ENCODE measurements at places on chromosomes 1 and 21. TPM values are rescaled to one million over a fixed set of nuclear protein-coding genes. Genes with fewer than 3 reads are reported as not detected.
A peak's percentile ranks its signal among the peaks of the same experiment; 100 is the strongest.

- H3K27me3 ChIP-seq: no peaks in the 10 kb centered on the region
- DNase-seq: no peak
- no peaks in the 10 kb centered on the region for H3K4me1 ChIP-seq
- no peak overlapping the region for H3K27ac ChIP-seq
- H3K36me3 ChIP-seq: no peaks in the 10 kb centered on the region
- no peak overlapping the region for H3K4me3 ChIP-seq
Observed at GRCh38 chr1:10744654-10745238, 51.7 kb downstream of the CASZ1 start.

DNA sequence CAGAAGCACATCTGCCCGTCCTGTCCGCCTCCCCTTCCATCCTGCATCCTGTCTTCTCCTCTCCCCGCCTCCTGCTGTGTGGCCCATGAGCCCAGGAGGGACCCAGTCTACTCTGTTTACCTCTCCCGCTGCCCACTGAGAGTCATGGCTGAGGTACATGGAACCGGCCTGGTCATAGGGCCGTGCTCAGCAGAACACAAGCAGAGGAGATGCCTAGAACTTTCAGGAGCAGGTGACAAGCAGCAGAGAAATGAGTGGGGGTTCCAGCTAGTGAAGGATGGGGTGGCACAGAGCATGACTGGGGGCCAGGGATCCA, 70.8 kb downstream of the ATP5PO start:
- DNase-seq: no peak
- no peak overlapping the region for H3K27ac ChIP-seq
- H3K4me1 ChIP-seq: no peaks in the 10 kb centered on the region
- H3K4me3 ChIP-seq: no peak overlapping the region
- no peaks in the 10 kb centered on the region for H3K27me3 ChIP-seq
- no peaks in the 10 kb centered on the region for H3K36me3 ChIP-seq

- peak overlapping the region; percentile 66 for H3K27ac ChIP-seq
- DNase-seq: no peak
- H3K4me1 ChIP-seq: peaks cover 74% of the 10 kb centered on the region
- peaks cover 11% of the 10 kb centered on the region for H3K36me3 ChIP-seq
Observed at GRCh38 chr1:21298981-21299391, 8.7 kb upstream of the ECE1 start.

GRCh38 chr1:187294421-187295201, 465.9 kb downstream of the PLA2G4A start:
- H3K4me1 ChIP-seq: no peaks in the 10 kb centered on the region
- no peak overlapping the region for H3K27ac ChIP-seq
- H3K4me3 ChIP-seq: no peak overlapping the region
- H3K36me3 ChIP-seq: no peaks in the 10 kb centered on the region
- no peak for DNase-seq

- peaks cover 65% of the 10 kb centered on the region for H3K4me1 ChIP-seq
- no peak overlapping the region for H3K27ac ChIP-seq
- no peaks in the 10 kb centered on the region for H3K27me3 ChIP-seq
- no peak overlapping the region for H3K4me3 ChIP-seq
Observed at GRCh38 chr1:12596007-12596821, 21.8 kb downstream of the DHRS3 start.

DNA sequence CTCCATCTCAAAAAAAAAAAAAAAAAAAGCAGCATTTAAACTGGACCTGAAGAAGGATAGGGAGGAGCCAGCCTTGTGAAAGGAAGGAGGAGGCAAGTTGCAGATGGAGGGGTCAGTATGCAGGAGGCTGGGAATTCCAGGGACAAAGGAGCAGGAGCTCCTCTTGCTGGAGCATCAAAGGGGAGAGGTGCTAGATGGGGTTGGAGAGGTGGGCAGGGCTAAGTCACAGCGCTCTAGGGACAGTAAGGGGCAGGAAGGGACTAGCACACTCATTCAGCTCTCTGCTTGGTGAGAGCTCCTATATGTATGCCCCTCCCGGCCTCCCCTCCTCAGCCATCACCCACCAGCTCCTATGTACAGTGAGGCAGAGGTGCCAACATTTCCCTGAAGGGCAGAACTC, 26.8 kb downstream of the MAP7D1 start:
- no peaks in the 10 kb centered on the region for H3K27me3 ChIP-seq
- H3K27ac ChIP-seq: no peak overlapping the region
- H3K36me3 ChIP-seq: peaks cover 27% of the 10 kb centered on the region
- no peak overlapping the region for H3K4me3 ChIP-seq
- no peaks in the 10 kb centered on the region for H3K4me1 ChIP-seq

- no peak overlapping the region for H3K4me3 ChIP-seq
- H3K27me3 ChIP-seq: peaks cover 57% of the 10 kb centered on the region
- H3K27ac ChIP-seq: no peak overlapping the region
Observed at GRCh38 chr1:204831186-204831585, 39.5 kb upstream of the NFASC start.

DNA sequence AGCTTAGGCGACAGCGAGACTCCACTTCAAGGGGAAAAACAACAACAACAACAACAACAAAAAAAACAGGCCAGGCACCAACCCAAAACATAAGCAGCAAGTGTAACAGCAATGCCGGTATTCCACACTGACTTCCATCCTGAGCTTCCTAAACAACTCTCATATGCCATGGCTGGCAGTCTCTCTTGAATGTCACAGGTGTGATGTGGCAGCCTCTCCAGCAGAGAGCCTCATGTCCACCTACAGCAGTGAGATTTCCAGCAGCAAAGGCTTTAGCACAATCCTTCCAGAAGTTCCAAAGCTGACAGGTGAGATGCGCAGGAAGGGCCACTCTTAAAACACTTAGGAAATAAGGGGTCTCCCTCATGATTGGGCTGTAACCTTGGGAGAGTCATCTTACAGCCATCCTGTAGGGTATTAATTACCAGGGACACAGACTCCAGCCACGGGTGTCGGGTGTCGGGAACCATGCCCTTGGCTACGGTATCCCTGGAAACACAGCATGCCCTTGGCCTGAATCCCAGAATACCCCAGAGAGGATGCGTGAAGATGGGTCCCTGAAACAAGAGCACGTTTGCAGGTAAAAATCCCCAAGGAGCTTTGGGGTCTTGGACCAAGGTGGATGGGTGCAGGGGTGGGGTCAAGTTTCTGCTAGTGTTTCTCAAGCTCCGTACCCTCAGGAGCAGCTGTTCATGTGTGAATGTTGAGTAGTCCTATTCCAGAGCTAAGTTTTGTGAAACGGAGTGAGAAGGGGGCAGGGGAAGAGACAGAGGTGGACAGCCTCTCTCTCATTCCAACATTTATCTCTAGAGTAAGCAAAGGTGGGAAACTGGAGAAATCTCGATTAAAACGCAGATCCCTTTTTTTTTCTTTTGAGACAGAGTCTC, 31.4 kb downstream of the CLSTN1 start:
- peaks cover 27% of the 10 kb centered on the region for H3K36me3 ChIP-seq
- H3K27me3 ChIP-seq: no peaks in the 10 kb centered on the region
- peaks cover 47% of the 10 kb centered on the region for H3K4me1 ChIP-seq
- no peak overlapping the region for H3K27ac ChIP-seq

GRCh38 chr1:92587445-92587844, 100.7 kb upstream of the GFI1 start:
- no peaks in the 10 kb centered on the region for H3K27me3 ChIP-seq
- H3K36me3 ChIP-seq: peaks cover 28% of the 10 kb centered on the region
- peaks cover 32% of the 10 kb centered on the region for H3K4me1 ChIP-seq
- no peak for DNase-seq
- H3K27ac ChIP-seq: no peak overlapping the region
- no peak overlapping the region for H3K4me3 ChIP-seq

DNA sequence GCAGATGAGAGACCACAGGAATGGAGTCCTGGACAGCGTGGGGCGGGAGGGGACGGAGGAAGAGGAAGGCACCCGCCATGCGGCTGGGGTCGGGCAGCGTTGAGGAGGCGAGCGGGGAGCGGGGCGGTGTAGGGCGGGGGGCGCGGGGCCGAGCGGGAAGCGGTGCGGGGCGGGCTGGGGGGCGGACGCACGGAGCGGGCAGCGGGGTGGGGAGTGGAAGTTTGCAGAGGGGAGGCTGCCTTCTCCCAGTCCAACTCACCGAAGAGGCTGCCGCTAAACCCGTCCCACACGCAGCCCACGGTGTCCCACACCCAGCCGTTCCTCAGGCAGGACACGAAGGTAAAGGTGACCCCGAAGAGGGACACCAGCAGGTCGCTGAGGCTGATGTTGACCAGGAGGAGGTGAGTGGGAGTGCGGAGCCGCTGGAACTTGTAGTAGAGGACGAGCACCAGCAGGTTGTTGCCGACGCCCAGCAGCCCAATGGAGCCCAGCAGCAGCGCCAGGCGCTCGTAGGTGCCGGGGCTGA, 483 bp downstream of the CHML start:
- no peak for DNase-seq
- peak overlapping the region; percentile 88 for H3K27ac ChIP-seq
- no peaks in the 10 kb centered on the region for H3K27me3 ChIP-seq
- peaks cover 41% of the 10 kb centered on the region for H3K4me1 ChIP-seq
- H3K36me3 ChIP-seq: peaks cover 33% of the 10 kb centered on the region
- peak overlapping the region; percentile 84 for H3K4me3 ChIP-seq

- peaks cover 13% of the 10 kb centered on the region for H3K36me3 ChIP-seq
- H3K4me3 ChIP-seq: no peak overlapping the region
- H3K27ac ChIP-seq: no peak overlapping the region
- H3K4me1 ChIP-seq: peaks cover 13% of the 10 kb centered on the region
- peaks cover 13% of the 10 kb centered on the region for H3K27me3 ChIP-seq
- DNase-seq: no peak
Observed at GRCh38 chr1:151976015-151976343, 17.7 kb downstream of the S100A10 start.

DNA sequence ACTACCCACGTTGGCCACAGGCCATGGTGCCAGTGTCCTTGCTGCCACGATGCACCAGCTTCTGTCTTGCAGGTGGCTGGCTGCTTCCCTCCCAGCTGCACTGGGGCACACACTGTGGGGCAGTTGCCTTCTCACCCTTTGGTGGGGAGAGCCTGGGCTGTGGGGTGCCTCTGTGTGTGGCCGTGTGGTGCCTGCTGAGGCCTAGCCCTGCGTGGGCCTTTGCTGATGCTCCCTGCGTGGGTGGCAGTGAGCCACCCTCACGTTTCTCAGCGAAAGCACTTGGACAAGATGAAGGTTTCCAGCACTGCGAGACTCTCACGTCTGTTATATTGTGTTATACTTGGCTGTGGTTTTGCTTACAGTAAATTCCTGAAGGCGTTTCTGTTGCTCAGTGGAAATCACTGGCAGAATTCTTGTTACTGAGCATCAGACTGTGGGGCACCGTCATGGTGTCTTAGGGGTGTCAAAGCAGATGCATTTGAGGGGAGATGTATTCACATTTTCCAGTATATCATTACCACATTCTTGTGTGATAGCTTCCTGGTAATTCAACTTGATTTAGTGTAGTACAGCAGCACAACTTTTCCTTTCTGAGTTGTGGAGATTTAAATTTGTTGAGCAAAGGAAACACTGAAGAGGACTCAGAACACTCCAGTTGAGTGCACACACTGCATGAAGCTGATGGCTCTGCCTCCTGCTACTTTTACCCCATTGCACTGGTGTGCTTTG, 124.7 kb downstream of the PCBP3 start:
- no peaks in the 10 kb centered on the region for H3K36me3 ChIP-seq
- H3K27me3 ChIP-seq: no peaks in the 10 kb centered on the region
- H3K4me1 ChIP-seq: peaks cover 31% of the 10 kb centered on the region
- no peak for DNase-seq
- no peak overlapping the region for H3K4me3 ChIP-seq

DNA sequence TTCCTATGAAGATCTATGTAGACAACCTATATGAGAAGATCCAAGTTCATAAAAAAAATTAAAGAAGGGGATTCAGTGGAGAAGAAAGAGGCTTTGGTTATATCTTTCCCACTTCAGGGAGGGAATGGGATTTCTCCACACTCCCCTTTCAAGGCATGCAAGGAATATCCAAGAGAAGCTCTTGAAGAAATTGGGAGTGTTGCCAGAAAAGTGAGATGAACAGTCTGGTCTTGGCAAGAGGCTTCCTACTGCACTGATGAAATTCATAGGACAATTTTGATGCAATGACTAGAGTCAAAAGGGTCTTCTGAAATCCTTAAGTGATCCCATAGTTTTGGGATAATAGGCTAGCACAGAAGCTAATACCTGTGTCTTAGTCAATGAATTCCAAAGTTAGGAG, 153.0 kb downstream of the KCTD3 start:
- H3K27me3 ChIP-seq: no peaks in the 10 kb centered on the region
- DNase-seq: no peak
- no peaks in the 10 kb centered on the region for H3K4me1 ChIP-seq
- no peak overlapping the region for H3K4me3 ChIP-seq
- H3K36me3 ChIP-seq: no peaks in the 10 kb centered on the region
- H3K27ac ChIP-seq: no peak overlapping the region

Gene TACSTD2
- total RNA-seq: not detected

Gene B3GALT5
- not detected for total RNA-seq

Gene CRYAA
- total RNA-seq: not detected

Gene OR2L5
- not detected for total RNA-seq

Gene TARS2
- 33.7 TPM for total RNA-seq

Gene MANEAL
- 2.5 TPM for total RNA-seq

Gene CELF3
- not detected for total RNA-seq

Gene FCRL5
- total RNA-seq: 0.11 TPM

Gene LAD1
- total RNA-seq: not detected

Gene OR2L13
- not detected for total RNA-seq

Gene KLF17
- not detected for total RNA-seq

All from activated CD8-positive, alpha-beta T cell treated with anti-CD3 and anti-CD28 coated beads, Interleukin-2, amount 10 ng/mL, durations not matched to agents 7 days and 5 days (primary cell).